ENCODE measurements at places on chromosomes 4 and X. TPM values are rescaled to one million over a fixed set of nuclear protein-coding genes. Genes with fewer than 3 reads are reported as not detected.
A peak's percentile ranks its signal among the peaks of the same experiment; 100 is the strongest.

- no peak for DNase-seq
Observed at GRCh38 chr4:42080306-42080705, 72.1 kb downstream of the BEND4 start.

DNA sequence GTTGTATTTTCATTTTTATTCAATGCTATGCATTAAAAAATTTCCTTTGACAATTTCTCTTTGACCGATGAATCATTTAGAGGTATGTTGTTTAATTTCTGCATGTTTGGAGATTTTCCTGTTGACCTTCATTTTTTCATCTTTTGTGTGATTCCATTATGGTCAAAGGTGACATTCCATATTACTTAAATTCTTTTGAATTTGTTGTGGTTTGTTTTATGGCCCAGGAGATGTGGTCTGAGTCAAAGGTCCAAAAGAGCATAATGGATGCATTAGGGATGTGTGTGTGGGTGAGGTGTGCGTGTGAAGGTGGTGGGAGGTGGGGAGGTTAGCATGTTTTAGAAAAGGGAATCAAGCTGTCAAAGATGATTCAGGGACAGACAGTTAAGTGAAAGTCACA is 76.0 kb upstream of the GIMD1 start:
- no peak for DNase-seq

GRCh38 chr4:328729-329128 is 8.9 kb upstream of the ZNF141 start:
- no peak for DNase-seq

DNA sequence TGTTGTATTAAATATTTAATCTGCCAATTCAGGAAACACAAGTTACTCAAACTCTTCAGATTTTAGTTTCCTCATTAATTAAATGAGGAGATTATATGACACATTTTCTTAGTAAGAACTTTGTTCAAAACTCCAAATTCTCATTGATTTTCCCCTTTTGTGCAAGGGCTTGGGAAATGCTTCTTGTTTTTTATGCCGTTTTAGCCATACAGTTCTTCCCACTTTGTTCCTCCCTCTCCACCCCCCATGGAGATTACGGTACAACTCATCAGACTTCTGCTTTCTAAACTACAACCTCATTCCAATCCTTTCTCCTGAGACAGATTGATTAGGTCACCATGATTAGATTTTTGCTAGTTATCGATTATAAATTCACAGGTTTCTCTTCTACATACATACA is 10.9 kb upstream of the BBS7 start:
- DNase-seq = no peak

- no peak for DNase-seq
Observed at GRCh38 chr4:10082459-10083272, 33.9 kb downstream of the WDR1 start.

DNA sequence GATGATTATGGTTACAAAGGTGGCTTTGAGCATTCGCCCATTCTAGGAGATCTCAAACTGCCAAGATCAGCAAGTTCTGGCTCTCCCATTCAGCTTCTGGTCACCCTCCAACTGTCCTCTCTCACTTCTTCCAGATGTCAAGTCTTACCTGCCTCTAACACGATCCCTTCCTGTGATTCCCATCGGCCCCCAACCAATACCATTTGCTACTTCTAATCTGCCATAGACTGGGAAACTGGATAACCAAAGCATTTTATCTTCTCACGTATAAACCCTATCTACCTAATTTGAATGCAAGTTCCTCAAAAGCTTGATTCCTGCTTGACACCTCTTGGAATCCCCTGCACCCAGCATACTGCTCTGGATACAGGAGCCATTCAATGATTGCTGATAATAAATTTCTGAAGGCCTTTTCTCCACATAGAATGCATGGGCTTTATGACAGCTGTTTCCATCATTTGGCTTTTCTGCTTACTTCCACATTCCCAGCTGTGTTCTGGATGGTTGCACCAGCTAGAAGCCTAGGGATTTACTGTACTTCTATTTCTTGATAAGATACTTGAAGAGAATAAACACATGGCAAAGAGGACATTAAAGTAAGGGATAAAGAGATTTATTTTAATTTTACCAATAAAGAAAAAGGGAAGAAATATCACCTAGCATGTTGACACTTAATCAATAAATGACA is 9.6 kb downstream of the GPC4 start:
- DNase-seq = no peak

DNA sequence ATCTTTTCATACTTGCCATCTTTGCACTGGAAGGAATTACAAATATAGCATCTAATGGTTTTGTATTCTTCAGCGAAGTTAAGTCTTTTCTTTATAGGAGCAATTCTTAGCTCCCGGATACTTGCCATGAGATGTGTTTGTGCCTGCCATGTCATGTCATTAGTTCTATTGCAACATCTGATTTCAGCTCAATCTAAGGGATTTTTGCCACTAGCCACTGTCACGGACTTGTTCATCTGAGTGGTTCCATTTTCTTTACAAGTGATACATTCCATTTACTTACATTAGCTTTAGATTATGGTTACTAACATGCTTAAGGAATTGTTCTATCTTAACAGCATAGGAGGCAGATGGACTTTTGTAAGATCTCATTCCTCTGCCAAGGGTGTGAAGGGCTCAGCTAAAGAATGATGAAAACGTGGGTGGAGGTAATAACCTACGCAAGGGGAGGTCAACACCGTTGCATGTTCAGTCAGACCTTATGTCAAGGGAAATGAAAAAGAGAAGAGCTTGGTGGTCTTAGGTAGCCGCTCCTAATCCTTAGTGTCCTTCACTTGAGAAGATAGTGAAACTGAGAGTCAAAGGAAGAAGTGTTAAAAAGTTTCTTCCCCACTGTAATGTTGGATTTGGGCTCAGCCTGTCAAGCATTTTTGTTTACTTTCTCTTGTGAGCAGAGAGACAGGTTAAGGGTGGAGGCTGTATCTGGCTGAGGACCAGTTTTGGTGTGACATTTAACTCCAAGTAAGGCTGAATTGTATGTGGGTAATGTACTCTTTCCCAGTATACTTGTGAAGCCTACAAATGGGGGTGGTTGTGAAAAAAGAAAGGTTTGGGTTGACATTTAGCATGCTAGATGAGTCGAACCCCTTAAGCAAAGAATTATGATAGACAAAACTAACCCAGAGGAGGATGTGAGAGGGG is 3.6 kb upstream of the KLHL2 start:
- DNase-seq = peak; percentile 52

- DNase-seq = no peak
Observed at GRCh38 chr4:149050840-149051239, 608.6 kb upstream of the NR3C2 start.

DNA sequence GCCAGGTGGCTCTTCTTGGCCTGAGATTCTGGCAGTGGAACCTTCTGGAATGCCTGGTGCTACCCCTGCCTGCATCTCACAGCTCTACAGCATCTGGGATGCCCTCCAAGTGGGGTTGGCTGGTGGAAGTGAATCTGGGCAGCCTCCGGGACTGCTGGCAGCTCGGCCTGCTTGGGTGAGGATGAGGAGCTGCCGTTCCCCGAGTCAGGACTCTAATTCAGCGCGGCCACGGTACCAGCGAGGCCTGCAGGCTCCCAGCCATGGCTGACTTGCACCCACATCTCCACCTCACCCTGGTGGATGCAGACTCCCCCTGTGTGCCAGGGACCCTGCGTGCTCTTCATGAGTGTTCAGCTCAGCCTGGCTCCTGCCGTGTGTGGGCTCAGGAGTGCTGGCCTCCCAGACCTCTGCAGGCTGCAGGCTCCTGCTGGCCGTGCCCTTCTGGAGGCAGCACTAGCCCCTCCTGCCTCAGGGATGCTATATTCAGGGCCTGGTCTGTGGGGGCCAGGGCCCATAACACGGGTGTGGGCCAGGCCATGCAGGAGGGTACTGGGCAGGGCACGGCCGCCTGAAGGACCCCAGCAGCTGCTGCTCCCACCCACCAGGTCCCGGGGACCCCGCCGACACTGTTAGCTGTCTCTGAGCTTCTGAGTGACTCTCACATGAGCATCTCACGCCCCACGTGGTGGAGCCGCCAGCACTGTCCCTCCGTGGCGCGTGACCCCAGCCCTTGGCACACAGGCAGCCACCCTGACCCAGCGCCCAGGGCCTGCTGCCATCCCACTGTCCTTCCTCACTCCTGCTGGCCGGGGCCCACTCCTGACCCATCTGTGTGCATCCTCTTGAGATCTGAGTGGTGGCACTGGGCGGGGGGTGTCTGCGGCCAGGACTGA is 10.6 kb downstream of the UVSSA start:
- no peak for DNase-seq

- DNase-seq = peak; percentile 88
Observed at GRCh38 chr4:41967392-41967791, 14.2 kb upstream of the DCAF4L1 start.

Gene MAGEA9B
- not detected for total RNA-seq

Gene SLC4A4
- total RNA-seq = 0.13 TPM

Gene PWWP3B
- total RNA-seq = 0.64 TPM

Gene REPS2
- 0.38 TPM for total RNA-seq

Measured in bronchial epithelial cell (primary cell).